ENCODE measurements at places on chromosomes 5 and 9.

- no peak for DNase-seq
Observed at GRCh38 chr5:96875791-96876291, 459 bp upstream of the ERAP2 start.

DNA sequence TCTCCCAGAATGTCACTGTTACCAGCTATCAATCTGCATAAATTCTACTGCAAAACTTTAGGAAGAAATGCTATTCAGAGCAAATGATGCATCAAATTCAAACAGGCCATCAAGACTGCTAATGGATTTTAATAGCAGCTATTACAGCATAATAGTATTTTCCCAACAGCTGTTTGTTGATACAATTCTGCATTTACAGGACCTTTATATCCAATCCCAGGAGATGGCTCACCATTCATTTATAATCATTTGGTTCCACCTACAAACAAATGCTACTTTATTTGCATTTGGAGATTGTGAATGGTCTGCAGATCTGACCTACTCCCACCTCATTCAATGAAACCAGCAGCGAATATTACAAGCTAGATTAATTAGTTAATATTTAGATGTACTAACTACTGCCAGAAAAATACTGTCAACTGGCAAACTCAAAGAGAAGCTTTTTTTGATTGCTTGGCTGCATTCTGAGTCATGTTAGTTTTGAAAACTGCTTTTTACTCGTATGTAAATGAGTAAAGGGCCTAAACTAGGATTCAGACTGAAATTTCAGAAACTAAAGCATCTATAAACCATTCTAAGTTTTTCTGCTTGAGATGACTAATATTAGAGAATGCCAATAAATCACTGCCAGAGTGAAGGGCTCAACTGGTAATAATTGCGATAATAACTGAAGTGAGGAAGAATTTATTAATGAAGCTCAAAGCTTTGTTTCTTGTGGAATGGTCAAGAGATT is 7.1 kb upstream of the PCA3 start:
- no peak for DNase-seq

GRCh38 chr9:133731876-133732638 is 6.1 kb downstream of the SARDH start:
- peak; percentile 28 for DNase-seq

GRCh38 chr5:117191251-117191650 is 616.6 kb upstream of the SEMA6A start:
- no peak for DNase-seq

DNA sequence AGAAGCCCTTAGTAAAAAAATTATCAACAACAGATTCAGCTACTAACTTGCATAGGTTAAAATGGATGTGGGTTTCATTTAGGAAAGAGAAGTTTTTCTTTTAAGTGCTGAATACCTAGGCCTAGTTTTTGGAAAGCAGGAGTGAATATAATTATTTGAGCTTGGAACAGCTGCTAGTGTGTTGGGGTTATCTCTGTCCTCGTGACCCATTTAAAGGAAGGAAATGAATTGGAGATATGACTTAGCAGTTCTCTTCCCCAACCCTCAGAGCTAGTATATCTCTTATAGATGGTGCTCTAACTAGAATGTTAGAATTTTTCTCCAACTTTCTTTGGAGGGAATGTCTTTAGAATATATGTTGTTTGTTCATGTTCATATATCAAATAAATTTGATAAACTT is 38.6 kb downstream of the ZNF366 start:
- no peak for DNase-seq

- DNase-seq, result no peak
Observed at GRCh38 chr5:134576386-134577021, 51.0 kb downstream of the JADE2 start.

GRCh38 chr9:129558551-129559505 is 62.1 kb downstream of the C9orf50 start:
- no peak for DNase-seq

DNA sequence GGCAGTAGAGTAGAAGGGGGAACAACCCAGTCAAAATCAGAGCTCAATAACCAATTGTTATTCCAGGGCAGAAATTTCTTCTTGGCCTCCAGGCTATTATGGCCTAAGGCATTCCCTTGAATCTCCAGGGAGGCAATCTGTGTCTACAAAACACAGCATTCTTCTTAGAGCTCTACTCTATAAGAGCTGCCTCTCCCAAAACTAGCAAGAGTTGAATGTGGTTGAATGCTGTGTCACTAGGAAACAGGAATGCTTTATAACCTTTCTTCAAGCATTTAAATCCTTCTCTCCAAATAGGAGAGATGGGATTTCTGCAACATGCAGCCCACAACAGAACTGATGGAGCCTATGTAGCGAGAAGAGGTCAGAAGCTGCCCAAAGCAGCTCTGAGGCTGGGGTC is 97.1 kb upstream of the APC start:
- DNase-seq, result no peak

DNA sequence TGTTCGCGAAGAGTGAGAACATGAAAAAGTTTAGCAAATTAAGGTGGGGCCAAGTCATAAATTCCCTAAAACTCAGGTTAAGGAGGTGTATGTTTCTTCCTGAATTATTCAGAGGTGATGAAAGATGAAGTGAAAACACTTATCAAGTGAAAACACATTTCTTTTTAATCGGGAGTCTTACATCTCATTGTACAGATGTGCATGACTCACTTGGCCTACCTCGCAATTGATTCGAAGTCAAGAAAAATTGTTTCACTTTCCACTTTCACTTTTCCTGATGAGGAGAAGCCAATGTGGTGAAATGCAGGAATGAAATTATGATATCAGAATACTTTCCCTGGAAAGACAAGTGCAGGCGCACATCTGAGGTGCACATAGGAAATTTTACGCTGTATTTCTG is 78.7 kb downstream of the SLC25A46 start:
- peak; percentile 42 for DNase-seq

GRCh38 chr5:134437340-134437846 is 25.7 kb upstream of the CDKN2AIPNL start:
- peak; percentile 22 for DNase-seq

DNA sequence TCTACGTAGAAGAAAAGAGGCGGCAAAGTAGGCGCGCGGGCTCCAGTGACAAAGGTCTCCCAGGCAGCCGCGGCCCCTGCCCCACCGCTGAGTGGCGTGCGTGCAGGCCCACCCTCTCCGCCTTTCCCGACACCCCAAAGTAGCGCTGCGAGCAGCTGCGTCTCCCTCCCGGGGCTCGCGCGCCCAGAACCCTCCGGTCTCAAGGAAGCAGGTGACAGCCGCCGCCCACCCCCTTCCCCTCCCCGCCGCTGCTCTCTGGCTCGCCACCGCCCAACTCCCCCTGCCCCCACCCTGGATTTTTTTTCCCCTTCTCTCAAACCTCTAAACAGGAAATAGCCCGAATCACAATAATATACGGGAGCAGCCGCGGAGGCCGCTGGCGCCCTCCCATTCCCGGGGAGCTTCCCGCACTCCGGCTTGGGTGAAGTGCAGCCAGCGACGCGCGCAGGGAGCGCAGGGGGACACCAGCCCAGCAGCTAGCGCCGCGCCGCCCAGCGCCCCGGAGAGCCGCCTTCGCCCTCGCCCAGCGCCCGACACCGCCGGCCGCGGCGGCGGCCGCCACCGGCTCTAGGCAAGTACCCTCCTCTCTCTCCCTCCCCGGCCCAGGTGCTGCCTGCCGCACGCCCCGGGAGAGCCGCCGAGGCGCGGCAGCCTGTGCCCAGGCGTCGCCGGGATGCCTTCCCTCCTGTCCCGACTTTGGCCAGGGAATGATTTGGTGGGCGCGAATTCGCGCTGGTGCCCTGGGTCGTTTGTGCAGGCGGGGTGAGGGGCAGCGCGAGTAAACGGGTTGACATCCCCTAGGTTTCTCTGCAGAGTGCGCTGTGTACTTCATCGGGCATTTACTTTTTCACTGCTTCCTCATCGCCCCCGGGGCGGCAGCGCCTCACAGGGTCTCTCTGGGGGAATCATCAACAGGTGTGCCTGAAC is 52.7 kb upstream of the TJP2 start:
- peak; percentile 34 for DNase-seq

- no peak for DNase-seq
Observed at GRCh38 chr5:179281694-179282093, 63.6 kb downstream of the ADAMTS2 start.

- DNase-seq, result peak; percentile 16
Observed at GRCh38 chr5:61256474-61256873, 75.6 kb upstream of the ZSWIM6 start.

GRCh38 chr5:5711592-5711991 is 289.1 kb downstream of the ICE1 start:
- DNase-seq, result no peak

- no peak for DNase-seq
Observed at GRCh38 chr5:51872144-51872543, 488.9 kb downstream of the ISL1 start.

GRCh38 chr9:27394154-27394825 is 97.3 kb upstream of the EQTN start:
- DNase-seq, result peak; percentile 7

DNA sequence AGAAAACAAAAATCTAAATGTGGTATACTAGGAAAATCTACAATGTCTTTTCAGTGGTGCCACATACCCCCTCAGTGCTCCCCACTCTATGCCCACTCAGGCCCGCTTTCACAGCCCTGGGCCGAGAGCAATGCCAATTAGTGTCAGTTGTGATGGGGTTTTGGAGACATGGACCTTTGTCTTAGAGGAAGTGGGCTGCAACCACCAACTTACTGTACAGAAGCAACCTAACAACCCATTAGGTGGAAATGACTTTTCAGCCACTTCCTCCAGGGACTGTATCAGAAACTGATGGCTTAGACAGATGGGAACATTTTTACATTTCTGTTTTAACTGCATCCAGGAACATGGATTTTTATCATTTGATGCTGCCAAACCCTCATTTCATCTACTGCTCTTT is 268.0 kb downstream of the BNC2 start:
- no peak for DNase-seq

- DNase-seq, result peak; percentile 92
Observed at GRCh38 chr5:173789031-173789920, 98.9 kb upstream of the CPEB4 start.

DNA sequence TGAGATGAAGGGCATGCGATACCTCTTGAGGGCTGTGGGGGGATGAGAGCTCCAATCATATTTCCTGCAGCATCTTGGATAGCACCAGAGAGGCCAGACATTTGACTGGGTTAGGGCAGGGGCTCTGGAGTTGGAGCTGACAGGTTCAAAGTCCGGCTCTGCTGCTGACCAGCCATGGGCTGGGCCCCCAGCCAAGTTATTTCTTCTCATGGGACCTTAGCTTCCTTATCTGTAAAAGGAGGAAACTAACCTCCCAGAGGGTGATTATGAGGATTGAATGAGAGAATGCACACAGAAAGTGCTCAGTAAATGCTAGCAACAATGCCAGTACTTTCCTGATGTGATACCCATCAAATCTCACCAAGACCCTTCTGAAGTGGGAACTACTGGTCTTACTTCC is 65.2 kb upstream of the SLC25A51 start:
- peak; percentile 66 for DNase-seq

DNA sequence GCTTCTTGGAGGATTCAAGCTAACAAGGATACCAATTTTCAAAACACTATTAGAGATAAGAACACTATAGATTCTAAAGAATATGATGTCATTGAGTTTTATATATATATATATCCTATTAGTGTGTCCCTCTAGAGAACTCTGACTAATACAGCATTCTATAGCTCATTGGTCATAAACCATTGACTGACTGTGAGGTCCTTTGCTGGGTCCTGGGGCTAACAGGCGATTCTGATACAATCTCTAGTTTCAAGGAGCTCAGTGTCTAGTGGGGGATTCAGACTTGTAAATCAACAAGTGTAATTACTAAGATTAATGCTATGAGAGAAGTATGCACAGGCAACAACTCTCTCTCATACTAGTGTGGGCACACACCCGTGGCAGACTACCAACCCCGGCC is 234.5 kb downstream of the DENND1A start:
- no peak for DNase-seq

Data from fibroblast of lung (primary cell).